ENCODE measurements at places on chromosomes 1 and 21.

- DNase-seq, result no peak
These were observed 36.3 kb downstream of the PRDM16 start for GRCh38 chr1:3105167-3105863.

- no peak for DNase-seq
These were observed 157.8 kb downstream of the KCNT2 start for GRCh38 chr1:196450143-196451095.

- no peak for DNase-seq
These were observed 264.2 kb downstream of the HMCN1 start for GRCh38 chr1:185998391-185998790.

- DNase-seq, result no peak
These were observed 1.4 kb downstream of the TIPRL start for GRCh38 chr1:168180148-168180524.

- no peak for DNase-seq
These were observed 90.5 kb downstream of the LEPR start for GRCh38 chr1:65510961-65511360.

DNA sequence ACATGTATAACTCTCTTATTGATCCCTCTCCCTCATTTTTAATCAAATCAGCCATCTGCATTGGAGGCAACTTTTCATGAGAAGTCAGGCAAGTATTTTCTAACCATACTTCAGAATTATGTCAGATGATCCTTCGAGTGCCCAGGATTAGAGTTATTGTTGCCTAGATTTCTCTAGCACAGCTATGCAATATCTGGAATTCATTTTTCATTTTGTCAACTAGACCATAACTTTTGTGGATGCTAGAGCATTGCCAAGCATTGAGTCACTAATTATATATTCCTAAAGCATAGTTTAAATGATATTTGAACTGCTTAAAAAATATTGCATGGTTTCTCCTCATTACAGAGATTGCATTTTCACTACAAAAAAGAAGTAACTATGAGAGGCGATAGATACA is 21.2 kb downstream of the HFM1 start:
- DNase-seq, result no peak

DNA sequence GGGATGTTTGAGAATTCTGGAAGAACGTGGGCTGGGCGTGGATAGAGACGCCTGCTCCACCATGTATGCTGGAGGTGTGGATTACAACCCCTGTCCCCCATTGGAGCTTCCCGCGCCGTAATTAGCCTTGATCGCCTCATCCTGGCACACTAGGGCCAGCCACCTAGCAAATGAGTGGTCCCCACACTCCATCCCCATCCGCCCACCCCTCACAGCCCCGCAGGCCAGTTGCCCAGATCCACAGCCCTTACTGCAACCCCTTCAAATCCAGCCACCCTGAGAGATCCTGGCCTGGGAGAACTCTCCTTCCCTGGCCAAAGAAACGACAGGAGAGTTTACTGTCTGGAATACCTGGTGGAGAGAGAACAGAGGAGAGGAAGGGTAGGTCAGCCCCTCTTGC is 375 bp upstream of the GJA4 start:
- no peak for DNase-seq

GRCh38 chr1:29752141-29752540 is 515.8 kb downstream of the PTPRU start:
- no peak for DNase-seq

GRCh38 chr1:55124470-55124869 is 85.1 kb downstream of the PCSK9 start:
- no peak for DNase-seq

DNA sequence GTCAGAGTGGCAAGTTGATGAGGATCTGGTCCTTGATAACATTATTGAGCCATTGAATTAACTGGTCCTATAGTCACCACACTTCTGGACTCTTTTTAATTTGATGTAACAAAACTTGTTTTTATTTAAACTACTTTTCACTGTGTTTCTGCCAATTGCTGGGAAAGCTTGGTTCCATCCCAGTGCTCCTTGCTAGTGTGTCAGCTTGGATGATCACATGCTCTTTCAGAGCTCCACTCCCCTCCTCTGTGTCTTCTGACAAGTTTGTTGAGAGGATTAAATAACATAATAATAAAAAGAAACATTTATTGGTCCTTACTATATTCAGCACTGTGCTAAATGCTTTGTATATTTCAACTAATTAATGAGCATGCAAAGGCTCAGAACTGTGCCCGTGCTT is 448.5 kb upstream of the B3GALT2 start:
- no peak for DNase-seq

DNA sequence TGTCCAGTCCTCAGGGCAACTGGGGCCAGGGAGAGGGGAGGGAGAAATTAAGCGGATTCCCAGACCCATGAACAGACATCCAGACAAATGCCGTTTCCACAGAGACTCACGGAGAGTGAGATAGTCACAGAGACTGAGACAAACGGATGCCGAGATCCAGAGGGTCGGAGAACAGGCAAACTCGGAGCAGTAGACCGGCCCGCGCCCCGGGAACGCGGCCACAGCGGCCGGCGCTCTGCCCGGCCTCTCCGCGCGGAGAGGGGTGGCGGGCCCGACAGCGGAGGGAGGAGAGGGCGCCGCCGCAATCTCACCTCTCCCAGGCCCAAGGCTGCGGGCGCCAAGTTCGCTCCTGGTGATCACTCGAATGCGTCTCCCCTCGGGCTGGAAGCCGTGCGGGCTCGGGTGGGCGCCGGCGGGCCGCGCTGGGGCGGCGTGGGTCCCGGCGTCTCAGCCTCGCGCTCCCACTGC is 831 bp upstream of the FOXD2 start:
- no peak for DNase-seq

GRCh38 chr1:19723874-19724273 is 59.2 kb downstream of the HTR6 start:
- no peak for DNase-seq

DNA sequence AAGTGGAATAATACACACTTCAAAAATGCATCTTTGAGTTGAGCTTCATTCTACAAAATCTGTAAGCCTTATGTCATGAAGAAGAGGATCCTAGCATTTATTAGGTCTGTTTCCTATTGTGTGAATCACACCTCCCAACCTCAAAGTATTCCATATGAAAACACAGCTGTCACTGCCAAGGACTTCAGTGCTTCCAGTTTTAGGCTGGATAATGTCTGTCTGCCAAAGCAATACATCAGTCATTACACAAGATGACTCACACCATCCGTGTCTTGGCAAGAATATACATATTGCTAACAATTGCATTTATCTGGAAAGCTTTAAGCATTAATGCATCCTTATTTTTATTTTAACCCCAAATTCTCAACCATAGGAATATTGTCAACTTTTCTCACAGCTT is 125.7 kb upstream of the TMPRSS15 start:
- peak; percentile 48 for DNase-seq

- DNase-seq, result no peak
These were observed 11.2 kb upstream of the MANEAL start for GRCh38 chr1:37782491-37782890.

DNA sequence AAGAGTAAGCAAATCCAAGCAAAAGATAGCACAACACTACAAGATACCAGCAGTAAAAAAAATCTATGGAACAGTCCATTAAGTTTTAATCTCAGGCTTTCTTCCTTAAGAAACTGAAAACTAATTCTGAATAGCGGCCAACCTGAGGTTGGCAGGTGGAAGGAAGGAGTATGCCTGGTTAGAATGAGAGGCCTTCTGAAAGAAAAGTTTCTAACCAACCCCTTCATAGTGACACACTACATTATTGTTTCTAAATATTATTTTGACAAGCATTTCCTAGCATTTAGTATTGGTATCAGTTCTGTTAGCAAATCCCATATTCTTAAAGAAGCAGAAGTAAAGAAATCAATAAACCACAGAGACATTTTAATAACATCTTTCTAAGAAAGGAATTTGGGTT is 205.7 kb upstream of the PTBP2 start:
- no peak for DNase-seq

DNA sequence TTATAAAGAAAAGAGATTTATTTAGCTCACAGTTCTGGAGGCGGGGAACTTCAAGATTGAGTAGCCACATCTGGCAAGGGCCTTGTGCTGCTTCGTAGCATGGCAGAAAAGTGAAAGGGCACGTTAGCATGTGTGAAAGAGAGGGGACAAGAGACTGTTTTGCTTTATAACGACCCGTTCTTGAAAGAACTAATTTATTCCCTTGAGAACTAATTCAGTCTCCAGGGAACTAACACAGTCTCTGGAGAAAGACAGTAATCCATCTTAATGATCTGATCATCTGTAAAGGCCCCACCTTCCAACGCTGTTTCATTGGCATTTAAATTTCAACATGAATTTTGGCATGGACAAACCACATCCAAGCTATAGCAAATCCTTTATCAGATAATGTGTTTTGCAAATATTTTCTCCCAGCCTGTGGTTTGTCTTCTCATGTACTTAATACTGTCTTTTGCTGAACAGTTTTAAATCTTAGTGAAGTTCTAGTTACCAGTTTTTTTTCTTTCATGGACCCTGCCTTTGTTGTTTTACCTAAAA is 26.1 kb downstream of the MTR start:
- no peak for DNase-seq

- no peak for DNase-seq
These were observed 557.5 kb downstream of the PTPRU start for GRCh38 chr1:29793653-29794348.

DNA sequence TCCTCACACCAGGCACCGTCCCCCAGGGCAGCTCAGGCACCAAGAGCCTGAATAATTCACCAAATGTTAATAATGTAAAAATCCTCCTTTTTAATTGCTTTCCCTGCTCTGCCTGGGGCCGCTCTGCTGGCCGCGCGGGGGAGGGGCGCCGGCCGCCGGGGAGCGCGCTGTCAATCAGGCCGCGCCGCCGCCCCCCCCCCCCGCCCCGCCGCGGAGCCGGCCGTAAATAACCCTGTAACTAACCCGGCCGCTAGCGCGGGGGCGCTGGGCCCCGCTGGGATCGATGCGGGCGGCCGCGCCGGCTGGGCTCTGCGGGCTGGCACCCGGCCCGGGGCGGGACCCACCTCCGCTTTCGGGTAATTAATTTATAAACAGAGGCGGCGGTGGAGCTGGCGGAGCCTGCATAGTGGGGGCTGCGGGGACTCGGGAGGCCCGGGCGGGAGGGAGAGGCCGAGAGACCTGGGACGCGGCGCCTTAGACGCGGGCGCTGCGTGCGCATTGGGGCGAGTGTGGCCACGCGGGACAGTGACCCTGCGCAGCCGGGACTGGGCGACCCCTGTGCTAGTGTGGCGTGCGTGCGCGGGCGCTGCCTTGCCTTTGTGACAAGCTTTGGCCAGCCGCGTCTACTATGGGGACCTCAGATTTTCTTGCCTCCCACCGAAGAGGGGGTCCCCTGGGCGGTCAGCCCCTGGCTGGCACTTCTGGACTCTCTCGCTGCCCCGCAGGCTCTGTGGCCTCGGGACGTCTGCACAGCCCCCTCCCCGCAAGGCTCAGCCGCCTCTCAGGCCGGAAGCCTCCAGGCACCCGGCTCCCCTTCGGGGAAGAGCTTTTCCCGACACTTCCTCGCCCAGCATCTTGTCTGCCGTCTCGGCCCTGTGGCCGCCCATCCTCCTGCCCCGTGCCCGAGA is 16.6 kb downstream of the SAMD11 start:
- peak; percentile 64 for DNase-seq

- DNase-seq, result no peak
These were observed 356 bp downstream of the INTS11 start for GRCh38 chr1:1324084-1324523.

GRCh38 chr1:22508991-22509390 is 54.3 kb upstream of the EPHA8 start:
- peak; percentile 83 for DNase-seq

DNA sequence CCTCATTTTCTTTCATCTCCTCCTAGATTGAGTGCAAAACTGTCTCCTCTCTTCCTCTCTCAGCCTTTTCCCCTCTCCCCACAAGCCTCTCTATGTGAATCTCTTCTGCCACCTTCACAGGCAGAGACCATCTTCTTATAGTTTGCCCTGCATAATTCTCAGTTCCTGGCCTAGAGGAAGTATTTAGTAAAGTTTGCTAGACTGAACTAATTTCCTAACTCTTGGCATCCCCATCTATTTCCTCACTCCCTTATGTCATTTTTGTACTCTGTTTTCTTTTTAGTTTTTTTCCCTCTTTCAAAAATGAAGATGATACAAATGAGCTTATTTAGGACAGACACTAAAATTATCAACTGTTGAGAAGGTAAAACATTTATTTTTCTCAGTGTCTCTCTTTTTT is 66.0 kb downstream of the XCL2 start:
- no peak for DNase-seq

- no peak for DNase-seq
These were observed 1.6 kb downstream of the ADCY10 start for GRCh38 chr1:167912294-167912693.

- DNase-seq, result no peak
These were observed 290.8 kb upstream of the ESRRG start for GRCh38 chr1:217014066-217014465.

DNA sequence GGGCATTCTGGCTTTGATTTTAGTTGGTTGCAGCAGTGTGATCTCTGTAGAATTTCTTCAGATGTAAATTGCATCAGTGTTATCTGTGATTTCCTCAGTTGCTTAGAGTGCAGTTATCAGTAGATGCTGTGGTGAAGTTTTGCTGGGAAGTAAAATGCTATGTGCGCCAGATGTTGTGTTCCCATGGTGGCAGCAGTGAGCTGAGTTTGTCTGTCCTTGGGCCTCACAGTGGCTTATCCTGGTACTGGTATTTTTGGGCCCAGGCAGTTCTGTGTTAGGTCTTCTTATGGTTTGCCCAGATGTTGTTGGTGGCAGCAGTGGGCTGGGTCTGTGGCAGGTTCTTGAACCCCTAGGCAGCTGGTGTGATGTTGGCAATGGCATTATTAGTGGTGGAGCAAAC is 1242.1 kb downstream of the PLA2G4A start:
- DNase-seq, result no peak

DNA sequence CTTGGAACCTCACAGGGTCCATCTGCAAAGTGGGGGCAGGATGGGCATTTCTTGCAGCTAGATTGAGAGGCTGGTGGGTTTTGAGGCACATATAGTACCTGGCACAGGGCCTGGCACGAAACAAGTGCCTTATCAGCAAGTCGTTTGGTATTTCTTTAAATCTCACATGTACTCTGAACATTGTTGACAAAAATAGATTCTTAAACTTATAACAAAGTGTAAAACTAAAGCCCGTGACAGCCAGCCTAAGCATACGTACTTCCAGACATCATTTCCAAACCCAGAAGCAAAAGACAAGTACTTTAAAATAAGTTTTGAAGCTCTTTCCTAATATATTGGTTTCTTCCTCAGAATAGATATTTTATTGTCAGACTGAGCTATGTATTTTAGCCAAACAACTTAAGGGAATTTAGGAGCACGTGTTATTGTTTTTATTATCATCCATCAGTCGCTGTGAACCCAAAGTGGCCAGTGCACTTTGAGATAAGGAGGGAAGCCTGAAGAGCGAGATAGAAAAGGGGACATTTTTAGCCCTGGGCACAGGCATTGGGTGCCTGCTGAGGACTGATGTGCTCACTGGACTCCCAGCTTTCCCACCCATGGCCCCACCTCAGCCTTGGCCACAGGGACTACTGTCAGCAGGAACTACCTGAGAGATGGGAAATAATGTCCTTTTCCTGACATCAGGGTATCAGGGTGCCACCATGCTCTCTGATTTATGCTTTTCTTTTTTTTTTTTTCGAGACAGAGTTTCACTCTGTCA is 3.0 kb downstream of the FBLIM1 start:
- DNase-seq, result no peak
